ENCODE measurements at places on chromosomes 16 and 17.

- no peak for DNase-seq
These were observed 87.7 kb downstream of the RMI2 start for GRCh38 chr16:11432856-11433395.

DNA sequence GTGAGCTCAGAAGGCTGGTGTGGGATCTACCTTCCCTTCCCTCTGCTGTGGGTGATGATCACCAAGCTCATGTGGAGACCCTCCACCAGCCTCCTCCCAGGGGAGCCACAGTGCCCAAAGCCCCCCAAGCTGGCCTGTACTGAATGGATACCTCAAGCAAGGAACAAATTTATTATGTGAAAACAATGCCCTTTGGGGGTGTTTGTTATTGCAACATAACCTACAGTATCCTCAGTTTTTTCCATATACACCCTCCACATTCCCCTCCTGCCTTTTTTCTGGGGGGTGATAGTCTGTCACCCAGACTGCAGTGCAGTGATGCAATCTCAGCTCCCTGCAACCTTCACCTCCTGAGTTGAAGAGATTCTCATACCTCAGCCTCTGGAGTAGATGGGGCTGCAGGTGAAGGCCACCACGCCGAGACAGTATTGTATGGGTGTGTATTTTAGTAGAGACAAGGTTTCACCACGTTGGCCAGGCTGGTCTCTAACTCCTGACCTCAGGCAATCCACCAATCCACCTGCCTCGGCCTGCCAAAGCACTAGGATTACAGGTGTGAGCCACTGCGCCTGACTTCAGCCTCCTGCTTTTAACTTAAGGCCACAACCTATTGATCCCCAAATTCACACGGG, 215.9 kb downstream of the CPPED1 start:
- DNase-seq, result no peak

DNA sequence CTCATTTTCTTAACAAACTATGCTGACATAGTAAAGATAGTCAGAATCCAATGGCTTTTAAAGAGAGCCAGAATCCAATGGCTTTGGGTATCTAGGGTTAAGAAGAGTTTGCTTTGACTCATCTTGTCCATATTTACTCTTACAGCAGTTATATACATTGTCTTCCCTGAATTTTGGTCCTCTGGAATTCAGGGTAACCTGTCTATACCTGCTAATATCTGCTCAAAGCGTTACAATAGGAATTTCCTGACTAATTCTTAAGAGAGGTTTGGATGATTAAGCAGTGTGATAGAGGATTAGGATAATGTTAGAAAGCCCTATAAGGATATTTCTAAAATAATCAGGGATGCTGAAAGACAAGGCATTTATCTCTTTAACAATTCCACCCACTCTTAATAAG, 2.0 kb upstream of the CDH8 start:
- no peak for DNase-seq

GRCh38 chr17:1312261-1312870, 32.9 kb downstream of the TRARG1 start:
- no peak for DNase-seq

DNA sequence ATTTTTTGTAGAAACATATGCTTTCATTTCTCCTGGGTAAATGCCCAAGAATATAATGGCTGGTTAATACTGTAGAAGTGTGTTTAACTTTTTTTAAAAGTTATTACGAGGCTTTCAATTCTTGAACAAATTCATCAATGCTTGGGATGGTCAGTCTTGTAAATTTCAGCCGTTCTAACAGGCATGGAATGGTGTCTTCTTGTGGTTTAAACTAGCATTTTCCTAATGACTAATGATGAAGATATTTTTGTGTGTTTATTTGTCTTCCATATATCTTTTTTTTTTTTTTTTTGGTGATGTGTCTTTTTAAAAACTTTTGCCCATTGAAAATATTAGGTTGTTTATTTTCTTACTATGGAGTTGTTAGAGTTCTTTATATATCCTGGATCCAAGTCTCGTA, 67.1 kb downstream of the MGAT5B start:
- peak; percentile 78 for DNase-seq

GRCh38 chr16:51359141-51359955, 208.3 kb upstream of the SALL1 start:
- DNase-seq, result no peak

- no peak for DNase-seq
These were observed 30.3 kb upstream of the MRC2 start for GRCh38 chr17:62597150-62597549.

- DNase-seq, result no peak
These were observed 15.3 kb downstream of the CREBBP start for GRCh38 chr16:3865241-3865640.

DNA sequence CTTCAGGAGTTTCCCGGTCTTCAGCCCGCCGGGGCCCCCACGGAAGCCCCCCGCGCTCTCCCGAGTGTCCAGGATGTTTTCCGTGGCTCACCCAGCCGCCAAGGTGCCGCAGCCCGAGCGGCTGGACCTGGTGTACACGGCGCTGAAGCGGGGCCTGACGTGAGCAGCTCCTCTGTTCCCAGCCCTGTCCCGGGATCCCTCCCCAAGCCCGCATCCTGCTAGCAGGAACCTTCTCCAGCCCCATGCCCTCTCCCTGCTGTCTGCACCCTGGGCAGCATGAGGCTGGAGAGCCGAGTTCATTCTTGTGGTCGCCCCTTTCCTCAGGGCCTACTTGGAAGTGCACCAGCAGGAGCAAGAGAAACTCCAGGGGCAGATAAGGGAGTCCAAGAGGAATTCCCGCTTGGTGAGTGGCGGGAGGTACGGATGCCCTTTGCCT, 10.1 kb downstream of the RIPOR1 start:
- peak; percentile 74 for DNase-seq
